8988T (cell line): ENCODE measurements at places on chromosomes 1 and 21.

DNA sequence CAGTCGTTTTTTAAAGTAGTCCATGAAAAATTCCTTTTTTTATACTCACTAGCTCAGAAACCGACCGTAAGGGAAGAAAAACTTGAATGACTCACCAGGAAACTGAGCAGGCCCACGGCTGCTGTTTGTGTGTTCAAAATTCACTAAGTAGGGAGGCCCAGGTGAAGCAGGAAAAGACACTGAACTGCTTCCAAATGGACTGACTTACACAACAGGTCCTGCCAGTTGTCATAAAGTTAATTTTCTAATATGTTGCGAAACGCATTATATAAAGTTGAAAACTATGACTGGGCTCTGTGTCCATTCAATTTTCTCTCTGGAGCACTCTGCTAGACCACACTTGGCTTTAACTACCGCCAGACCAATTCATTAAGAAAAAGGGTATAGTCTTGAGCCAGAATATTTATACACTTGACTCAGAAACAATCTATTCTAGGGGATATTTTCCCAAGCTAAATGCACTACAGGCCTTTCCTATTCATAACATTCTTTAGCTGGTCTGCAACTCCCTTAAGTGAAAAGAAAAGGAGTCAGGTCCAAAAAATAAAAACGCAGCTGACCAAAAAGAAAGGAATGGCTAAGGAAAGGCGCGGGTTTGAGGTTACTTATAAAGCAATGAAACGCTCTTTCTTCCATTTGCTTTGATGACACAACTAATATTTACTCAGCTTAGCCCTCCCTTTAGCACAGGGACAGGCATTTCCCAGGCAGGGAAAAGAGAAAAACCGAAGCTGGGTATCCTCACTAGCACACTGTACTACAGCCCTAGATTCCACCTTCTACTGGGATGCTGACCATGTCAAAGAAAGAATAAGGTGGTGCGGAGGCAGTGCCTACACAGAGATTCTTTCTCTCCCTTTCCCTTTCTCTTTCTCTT lies 306.3 kb upstream of the ESRRG start:
- DNase-seq, result no peak

GRCh38 chr1:211538287-211538686 lies 40.7 kb downstream of the SLC30A1 start:
- DNase-seq, result no peak

- DNase-seq, result no peak
Measured at GRCh38 chr1:175171036-175171913, 21.3 kb downstream of the KIAA0040 start.

DNA sequence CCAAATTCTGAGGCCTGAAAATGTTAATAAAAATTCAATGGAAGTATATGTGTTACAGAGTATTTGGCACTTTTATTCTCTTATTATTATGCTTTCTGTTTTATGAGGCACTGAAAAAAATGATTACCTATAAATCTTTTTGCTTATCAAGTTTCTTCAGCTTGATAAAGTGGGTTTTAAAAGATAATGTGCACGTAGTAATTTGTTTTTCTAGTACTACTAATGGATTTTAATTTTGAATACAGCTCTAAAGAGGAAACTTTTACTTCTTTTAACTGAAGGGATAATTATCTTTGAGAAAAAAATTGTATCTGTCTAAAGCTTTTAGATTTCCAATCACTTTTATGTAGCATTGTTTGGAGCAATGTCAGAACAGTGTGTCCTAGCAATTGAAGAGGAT lies 211.4 kb upstream of the L1TD1 start:
- DNase-seq, result no peak

DNA sequence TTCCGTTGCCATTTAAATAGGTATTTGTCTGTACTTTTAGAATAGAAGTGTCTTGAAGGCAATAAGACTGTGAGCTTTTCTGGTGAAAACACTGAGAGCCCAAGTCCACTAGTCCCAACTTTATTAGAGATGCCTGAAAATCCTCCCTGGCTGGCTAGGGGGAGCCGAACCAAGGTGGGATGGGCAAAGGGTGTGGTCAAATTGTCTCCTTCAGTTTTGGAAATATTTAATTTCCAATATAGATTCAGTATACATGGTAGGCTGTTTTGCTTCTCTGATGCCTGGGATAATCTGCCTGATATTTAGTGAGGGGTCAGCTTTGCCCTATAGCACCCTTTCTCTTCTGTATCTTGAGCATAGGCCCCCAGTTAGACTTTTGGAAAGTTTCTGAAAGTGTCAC lies 3.5 kb downstream of the ROR1 start:
- peak; percentile 23 for DNase-seq

DNA sequence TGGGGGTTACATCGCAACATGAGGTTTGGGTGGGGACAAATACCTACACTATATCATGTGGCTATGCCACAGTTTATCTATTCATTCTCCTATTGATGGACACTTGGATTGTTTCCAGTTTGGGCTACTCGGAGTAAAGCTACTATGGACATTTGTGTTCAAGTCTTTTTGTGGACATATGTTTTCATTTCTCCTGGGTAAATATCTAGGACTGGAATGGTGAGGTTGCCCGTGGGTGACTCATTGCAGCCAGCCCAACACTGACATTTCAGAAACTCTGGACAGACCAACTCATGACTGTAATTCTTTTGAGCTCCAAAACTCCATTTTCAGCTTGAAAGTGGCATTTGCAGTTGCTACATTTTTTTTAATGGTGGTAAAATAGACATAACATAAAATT lies 82.7 kb downstream of the KAZN start:
- no peak for DNase-seq

- DNase-seq, result no peak
Measured at GRCh38 chr1:66315671-66316070, 218.3 kb upstream of the SGIP1 start.

DNA sequence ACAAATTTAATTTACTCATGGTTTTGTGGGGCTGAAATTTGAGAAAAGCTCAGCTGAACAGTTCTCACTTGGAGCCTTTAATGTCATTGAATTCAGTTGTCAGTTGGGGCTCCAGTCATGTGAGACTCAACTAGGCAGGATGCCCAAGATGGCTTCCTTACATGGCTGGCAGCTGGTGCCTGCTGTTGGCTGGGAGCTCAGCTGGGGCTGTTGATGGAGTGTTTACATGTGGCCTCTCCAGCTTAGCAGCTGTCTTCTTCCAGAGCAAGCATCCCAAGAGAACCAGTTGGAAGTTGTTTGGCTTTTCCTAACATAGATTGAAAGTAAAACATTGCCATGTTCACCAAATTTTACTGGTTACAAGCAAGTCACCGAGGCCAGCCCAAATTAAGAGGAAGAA lies 81.8 kb upstream of the KCNA3 start:
- DNase-seq, result no peak

DNA sequence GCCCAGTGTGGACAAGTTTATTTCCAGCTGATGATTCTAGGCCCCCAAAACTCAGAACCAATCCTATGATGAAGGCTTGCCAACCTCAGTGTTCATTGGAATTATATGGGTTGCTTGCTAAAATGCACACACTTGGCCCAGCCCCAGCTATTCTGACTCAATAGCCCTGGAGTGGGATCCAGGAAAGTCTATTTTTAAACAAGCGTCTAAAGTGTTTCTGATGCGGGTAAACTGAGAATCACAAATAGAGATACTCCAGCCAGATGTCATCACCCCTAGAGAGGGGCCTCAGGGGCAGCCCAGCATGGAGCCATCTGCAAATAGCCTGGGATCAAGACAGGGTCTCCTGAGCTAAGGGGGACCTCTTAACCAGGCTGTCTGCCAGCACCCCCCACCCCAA lies 46.0 kb downstream of the PKP1 start:
- no peak for DNase-seq

DNA sequence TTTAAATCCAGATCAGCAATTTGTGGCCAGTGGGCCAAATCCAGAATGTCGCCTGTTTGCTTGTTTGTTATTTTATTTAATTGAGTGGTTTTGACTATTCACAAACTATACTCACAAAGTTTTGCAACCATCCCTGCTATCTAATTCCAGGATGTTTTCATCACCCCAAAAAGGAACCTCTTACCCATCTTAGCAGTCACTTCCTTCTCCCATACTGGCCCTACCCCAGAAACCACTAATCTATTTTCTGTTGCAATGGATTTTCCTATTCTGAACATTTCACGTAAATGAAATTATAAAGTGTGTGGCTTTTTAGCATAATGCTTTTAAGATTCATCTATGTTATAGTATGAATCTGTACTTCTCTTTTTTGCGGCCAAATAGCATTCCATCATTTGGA lies 41.3 kb downstream of the WDTC1 start:
- no peak for DNase-seq

- no peak for DNase-seq
Measured at GRCh38 chr1:178324003-178324402, 172.8 kb downstream of the CLEC20A start.

GRCh38 chr1:31216016-31216415 lies 23.7 kb downstream of the NKAIN1 start:
- no peak for DNase-seq

DNA sequence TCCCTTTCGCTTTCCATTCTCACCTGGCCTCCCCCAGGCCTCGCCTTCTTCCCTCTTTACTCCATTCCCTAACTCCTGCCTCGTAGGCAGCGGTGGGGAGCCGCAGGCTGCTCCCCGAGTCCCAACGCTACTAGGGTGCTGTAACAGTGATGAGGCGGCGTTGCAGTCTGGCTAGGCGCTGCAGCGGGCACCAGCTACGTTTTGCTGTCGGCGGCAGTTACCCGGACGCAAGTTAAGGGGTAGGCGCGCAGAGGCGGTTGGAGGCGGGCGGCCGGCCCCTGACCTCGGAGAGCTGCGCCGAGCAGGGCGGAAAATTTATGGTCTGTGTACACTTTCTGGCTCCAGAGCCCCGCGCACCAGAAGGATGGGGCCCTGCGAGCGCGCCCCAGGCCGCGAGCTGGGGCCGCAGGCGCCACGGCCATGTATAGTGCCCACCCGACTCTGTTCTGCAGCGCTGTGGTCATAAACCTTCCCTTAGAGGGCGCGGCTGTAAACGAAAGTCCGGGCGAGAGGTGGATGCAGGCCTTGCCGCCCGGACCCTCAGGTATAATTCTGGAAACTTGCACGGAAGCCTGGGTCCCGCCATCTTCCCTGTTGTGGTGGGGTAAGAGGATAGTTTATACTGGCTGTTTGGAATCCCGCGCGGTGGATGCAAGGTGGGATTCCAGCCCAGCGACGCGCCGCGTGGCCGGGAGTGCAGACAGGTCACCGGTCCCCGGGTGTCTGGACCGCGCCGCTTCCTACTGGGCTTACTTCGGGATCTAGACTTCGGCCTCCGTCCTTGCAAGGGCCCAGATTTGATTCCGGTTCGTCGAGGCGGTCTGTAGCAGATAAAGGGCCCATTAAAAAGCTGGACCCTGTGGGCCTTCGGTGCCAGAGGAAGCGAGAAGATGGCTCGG lies 15.0 kb downstream of the HLX start:
- DNase-seq, result no peak

GRCh38 chr1:178973652-178974101 lies 52.0 kb upstream of the FAM20B start:
- DNase-seq, result no peak

- no peak for DNase-seq
Measured at GRCh38 chr21:34813266-34813894, 144.6 kb downstream of the CLIC6 start.

DNA sequence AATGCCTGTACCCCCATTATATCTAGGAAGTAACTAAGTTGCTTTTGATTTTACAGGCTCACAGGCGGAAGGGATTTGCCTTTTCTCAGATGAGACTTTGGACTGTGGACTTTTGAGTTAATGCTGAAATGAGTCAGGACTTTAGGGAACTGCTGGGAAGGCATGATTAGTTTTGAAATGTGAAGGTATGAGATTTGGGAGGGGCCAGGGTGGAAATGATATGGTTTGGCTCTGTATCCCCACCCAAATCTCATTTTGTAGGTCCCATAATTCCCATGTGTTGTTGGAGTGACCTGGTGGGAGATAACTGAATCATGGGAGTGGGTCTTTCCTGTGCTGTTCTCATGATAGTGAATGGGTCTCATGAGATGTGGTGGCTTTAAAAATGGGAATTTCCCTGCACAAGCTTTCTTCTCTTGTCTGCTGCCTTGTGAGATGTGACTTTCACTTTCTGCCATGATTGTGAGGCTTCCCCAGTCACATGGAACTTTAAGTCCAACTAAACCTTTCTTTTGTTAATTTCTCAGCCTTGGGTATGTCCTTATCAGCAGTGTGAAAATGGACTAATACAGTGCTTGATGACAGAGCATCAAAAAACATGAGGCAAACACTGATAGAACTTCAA lies 1119.5 kb downstream of the PLA2G4A start:
- no peak for DNase-seq

DNA sequence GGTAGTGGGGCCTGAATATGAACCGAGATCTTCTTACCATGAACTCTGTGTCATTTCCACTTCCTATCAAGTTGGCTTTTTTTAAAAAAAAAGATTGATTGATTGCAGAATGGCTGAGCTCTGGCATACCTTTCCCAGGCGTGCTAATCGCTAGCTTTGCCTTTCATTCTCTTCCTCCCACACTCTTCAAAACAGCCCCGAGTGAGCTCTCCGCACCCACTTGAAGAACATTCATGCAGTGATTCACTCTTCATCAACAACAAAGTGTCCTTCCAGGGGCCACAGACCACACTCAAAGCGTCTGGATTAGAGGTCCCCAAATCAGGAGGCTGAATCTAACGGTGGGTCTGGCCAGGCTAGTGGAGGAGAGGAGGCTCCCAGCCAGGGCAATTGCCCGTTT lies 96.3 kb upstream of the GALNT2 start:
- DNase-seq, result no peak

GRCh38 chr21:27380303-27380702 lies 413.4 kb upstream of the ADAMTS5 start:
- DNase-seq, result no peak

- DNase-seq, result no peak
Measured at GRCh38 chr1:59298026-59298583, 1.2 kb downstream of the FGGY start.

DNA sequence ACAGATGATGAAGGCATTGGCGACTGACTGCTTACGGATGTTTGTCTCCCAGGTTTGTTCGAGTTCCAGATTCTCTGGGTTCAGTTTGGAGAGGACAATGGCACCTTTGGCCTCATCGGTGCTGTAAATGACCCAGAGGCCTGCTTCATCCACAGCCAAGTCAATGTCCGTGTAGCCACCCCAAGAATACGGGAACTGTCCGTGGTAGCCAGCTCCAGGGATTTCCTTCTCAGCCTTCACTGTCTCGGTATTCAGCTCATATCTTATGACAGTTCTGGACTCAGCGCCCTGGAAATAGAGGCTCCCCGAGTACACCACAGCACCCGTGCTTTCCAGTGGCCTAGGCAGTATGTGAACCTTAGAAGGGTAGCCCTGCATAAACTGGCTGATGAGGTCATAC lies 14.1 kb downstream of the MYOCOS start:
- DNase-seq, result no peak

DNA sequence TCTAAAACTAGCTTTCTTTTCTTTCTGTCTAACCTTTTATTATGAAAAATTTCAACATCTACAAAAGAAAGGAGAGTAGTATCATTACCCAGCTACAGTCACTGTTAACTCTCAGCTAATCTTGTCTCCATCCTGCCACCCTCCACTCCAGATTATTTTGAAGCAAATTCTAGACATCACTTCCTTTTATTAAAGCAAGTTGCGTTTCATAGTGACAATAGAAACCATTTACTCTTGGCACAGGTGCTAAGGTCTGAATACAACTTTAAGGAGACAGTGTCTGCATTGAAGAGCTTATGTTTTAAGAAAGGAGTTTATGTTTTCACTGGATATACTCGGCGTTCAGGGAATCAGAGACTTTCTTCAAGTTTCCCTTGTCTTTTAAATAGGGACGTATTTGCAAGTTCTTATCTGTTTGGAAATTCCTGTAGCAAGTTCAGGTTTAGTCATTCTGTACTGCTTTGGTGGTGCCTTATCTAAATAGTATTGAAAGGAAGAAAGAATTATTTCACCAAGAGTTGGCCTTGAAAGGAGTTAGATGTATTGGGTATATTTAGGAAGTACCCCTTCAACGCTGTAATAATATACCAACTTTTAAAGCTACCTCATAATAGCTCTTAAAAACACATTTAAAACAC lies 42.7 kb downstream of the ITSN1 start:
- DNase-seq, result no peak
